Activated CD4-positive, alpha-beta T cell treated with anti-CD3 and anti-CD28 coated beads, Interleukin-2, amount 50 U/mL, for 4 hours (primary cell): ENCODE measurements at places on chromosomes 2 and 18.

DNA sequence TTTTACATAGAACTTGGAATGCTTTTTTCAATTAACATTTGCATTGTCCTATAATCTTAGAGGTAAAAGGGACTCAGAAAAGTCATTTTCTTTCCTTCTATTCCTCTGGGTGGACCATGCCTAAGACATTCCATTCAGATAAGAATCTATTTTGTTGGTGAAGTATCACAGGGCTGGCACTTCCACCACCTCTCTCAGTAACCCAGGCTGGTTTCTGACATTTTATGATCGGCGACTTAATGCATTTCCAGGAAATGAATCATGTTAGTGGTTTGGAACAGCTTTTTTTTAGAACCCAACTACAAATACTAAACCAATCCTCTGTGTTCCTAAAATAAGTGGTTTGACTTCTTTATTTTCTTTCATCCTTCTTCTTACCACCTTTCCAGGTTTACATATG is 27.0 kb downstream of the GAD1 start:
- no peak for DNase-seq

GRCh38 chr18:77146249-77147080 is 13.9 kb upstream of the MBP start:
- no peak for DNase-seq

DNA sequence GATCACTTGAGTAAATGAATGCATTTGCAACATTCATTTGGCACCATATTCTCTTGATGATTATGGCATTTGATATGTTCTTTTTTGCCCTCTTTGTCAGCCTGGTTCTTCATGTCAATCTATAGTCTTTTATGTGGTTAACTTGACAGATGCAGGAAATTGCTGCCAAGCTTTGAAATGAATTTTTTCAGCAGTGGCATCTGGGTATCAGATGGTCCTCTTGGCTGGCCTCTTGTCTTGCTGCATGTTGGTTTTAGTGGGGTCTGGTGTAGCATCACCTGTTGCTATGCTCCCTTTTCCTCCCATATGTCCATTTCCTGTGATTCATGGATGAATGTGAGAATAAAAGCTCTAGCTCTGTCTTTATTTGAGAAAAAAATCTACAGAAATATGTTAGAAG is 119.9 kb downstream of the DPP4 start:
- DNase-seq = no peak

GRCh38 chr2:136012315-136012714 is 26.9 kb upstream of the DARS1 start:
- DNase-seq = no peak

- DNase-seq = no peak
Observed at GRCh38 chr18:250685-251084, 17.2 kb downstream of the THOC1 start.

GRCh38 chr2:235493775-235494715 is at the start of gene AGAP1:
TSS of gene AGAP1 (plus strand) at chr2:235494043.
- DNase-seq = no peak

DNA sequence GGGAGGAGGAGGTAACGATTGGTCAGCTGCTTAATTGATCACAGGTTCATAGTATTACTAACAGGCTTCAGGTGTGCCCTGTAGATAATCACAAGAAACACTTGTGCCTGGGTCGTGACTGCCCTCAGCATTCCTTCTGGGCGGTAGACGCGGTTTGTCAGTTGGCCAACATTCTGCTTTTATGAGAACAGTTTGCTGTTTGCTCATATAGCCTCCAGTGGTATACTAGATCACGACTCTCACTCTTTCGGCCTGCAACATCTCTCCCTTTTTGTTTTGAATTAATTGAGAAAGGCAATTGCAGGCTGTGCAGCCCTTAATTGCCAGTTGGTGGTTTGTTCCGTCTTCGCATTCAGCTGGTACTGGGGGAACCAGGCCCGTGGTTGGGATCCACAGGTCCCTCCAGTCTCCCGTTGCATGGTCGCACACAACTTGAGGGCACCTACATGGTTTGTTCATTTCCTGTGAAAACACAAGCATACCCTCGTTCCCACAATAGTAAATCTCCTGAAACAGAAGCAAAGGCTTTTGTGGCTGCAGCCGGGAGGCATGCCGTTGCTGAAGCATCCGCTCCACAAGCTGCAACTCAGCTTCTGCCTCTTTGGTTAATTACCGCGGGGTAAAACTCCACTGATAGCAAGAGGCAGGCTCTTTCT is 30.3 kb upstream of the GPR17 start:
- no peak for DNase-seq

DNA sequence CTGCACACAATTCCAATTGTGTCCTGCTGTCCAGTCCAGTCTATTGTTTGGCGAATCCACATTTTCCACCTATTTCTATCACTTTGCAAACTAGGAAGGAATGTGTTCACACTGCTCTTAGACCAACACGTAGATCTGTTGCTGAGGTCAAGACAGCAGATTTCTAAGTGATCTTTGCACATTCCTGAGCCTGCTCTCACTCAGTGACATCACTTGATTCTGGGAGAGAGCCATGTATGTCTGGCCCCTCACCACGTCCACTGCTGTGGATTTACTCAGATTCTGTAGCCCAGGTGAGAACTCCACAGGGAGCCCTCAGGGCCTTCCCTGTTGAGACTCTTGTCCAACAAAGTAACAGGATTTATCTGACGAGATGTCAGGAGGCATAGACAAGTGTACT is 317.2 kb downstream of the TSN start:
- DNase-seq = no peak
